Gastroesophageal sphincter (tissue), 4 donors: ENCODE measurements at places on chromosomes 12 and 14.

GRCh38 chr12:74401035-74401434 is 136.6 kb upstream of the ATXN7L3B start:
- no peak for ATAC-seq

DNA sequence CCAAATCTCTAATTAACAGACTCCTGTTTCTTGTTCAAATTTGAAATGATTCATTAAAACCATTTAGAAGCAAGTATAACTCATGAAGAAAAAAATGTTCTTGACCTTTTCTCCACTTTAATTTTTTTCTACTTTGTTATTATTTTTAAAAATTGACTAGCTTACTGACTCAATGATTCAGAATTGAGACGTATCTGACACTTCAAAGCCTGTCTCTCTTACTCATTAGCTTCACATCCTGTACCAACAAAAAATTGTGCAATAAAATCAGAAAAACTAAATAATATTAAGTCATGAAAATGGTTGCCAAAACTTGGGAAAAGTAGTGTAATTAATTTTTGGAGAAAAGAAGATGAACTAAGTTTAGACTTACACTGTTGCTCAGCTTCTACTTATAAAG is 331.2 kb downstream of the SLC16A7 start:
- no peak for ATAC-seq

- no peak for ATAC-seq
These were observed 284.3 kb upstream of the MDGA2 start for GRCh38 chr14:47959740-47960139.

GRCh38 chr14:57549016-57549564 is 55.4 kb upstream of the CCDC198 start:
- no peak for ATAC-seq

- ATAC-seq: no peak
These were observed 356 bp upstream of the ZC3H14 start for GRCh38 chr14:88562532-88562830.

- ATAC-seq: no peak
These were observed 10.8 kb upstream of the CD163 start for GRCh38 chr12:7514416-7514815.

- no peak for ATAC-seq
These were observed 198.2 kb upstream of the PLEKHG7 start for GRCh38 chr12:92504594-92504981.

DNA sequence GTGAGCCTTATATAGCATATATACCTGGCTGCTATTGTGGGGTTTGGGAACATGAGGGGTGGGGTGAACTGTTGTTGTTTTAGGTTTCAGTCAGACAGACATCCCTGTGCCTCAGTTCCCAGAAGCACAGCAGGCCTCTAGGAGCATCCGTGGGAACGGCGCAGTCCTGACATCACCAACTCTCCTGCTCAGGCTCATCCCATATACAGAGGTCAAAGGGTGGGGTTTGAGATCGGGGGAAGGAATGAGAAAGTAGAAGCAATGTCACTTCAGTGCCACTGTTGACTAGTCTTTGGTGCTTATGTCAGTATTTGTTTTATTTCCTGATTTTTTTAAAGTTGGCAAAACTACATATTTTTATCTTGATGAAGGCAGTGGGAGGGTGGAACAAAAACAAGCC is 43.1 kb upstream of the A2ML1 start:
- ATAC-seq: no peak

DNA sequence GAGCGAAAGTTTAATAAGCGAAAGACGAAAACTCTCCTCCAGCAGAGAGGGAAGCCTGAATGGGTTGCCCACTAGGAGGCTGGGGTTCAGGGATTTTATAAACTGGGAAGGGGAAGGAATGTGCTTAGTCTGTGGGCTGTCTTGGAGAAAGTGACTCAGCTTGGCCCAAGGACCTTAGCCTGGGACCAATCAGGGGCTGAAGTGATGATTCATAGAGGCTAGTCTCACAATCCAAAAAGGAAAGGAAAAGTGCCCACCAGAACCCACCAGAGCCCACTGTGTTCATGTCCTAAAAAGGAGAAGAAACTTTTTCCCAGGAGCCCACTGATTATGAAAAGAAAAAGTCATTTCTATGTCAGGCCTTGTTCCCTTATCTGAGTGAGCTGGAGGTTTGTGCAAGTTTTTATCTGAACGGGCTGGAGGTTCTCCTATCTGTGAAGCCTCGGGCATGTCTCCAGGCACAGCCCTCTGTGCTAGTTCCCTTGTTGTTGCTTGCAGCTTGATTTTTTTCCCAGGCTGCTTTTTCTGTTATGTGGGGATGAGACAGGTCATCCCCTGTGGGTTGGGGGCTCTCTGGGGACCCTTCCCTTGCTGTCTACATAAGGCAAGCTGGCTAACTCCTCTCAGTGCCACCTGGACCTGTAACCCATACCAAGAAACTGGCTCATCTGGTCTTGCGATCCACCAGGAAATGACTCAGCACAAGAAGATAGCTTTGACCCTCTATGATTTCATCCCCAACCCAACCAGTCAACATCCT is 8.3 kb upstream of the GOLGA5 start:
- no peak for ATAC-seq

DNA sequence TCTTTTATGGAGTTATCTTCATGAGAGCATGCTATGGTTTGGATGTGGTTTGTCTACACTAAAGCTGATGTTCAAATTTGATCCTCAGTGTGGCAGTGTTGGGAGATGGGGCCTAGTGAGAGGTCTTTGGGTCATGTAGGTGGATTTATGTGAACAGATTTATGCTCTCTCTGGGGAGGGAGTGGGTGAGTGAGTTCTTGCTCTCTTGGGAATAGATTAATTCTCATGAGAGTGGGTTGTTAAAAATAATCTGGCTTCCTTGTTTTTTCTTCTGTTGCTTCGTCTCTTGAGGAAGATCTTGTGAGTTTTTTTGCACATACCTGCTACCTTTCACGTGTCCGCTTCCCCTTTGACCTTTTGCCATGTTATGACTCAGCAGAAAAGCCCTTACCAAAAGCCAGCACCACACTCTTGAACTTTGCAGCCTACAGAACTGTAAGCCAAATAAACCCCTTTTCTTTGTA is 20.5 kb downstream of the DERA start:
- no peak for ATAC-seq

DNA sequence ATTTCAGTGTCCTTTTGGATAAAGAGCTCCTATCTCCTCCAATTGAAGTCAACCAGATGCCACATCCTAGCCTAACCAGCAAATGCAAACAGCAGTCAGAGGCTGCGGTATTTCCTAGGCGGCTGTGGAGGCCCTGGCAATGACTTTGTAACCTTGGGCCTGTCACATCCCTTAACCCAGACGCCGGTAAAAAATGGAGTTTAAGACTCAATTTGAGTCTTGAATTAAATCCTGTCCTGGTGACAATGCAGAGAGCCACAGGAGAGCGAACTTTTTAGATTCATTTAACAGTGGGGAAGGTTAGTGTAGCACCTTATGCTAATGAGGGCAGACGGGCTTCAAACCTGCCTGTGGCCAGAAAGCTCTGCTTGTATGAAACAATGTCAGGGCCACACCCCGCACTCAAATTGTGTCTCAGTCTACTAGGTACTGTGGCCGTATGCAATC is 1.3 kb downstream of the C12orf75 start:
- ATAC-seq: no peak

DNA sequence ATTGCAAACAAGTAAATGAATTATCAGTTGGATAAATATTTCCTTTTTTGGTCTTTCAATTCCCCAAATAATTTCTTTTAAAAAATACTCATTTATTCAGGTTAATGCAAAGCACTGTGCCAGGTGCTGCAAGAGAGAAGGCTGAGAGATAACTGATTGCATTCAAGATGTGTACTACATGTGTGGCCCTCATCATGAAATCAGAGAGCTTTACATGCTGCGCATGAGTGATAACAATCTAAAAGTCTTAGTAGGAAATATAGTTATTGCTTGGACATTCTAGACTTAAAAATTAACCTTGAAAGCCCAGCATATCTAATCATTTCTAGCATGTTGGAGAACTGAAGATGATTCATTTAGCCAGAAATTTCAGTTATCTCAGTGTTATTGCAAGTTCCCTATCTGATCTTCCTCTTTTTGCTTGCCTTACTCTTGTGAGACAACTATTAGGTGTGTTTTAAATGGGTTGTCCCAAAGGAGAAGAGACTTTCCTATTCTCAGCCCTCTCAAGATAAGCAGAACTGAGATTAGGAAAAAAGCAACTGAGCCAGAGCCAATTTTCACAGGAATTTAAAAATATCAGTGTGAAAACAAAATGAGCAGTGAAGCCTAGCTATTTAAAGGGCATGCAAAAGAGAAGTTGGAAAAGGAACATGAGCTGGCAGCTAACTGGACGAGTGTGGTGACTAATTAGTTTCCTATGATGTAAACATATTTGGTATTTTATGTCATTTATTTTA is 60.9 kb downstream of the PLEKHA5 start:
- no peak for ATAC-seq

DNA sequence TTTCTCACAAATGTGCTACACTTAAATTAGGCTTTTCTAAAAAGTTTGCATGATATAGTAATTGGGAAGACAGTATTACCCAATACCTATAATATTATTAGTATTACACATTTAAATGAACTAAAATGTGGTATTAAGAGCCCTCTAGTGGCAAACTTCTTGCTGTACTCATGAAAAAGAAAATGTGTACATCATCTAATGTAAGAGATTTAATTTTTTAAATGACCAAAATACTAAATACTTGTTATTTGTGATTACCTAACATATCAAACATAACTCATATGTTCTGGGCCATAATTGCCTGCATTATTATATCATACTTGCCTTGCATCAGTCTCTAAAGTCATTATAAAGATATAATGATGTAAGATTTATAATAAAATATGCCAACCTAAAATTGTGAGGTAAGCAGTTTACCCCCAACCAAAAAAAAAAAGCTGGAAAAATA is 64.2 kb downstream of the DNAI7 start:
- ATAC-seq: no peak

GRCh38 chr12:80681287-80681686 is 26.1 kb upstream of the MYF6 start:
- ATAC-seq: no peak

DNA sequence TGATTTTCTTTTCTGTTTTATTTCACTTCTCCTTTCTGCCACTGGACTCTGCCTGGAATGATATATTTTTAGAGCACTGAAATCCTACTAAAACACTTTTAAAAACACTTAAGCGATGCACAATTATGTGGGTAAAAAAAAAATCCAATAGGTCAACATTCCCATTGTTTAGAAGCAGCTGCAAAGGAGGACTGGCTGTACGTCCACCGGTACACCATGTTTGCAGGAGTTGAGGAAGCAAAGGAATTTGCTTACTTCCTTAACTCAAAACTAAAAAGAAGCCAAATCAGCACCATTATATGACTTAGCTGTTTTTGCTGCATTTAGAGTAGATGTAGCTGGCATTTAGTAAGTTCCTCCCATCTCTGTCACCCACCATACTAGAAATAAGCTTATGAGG is 186.8 kb upstream of the TMTC1 start:
- no peak for ATAC-seq

DNA sequence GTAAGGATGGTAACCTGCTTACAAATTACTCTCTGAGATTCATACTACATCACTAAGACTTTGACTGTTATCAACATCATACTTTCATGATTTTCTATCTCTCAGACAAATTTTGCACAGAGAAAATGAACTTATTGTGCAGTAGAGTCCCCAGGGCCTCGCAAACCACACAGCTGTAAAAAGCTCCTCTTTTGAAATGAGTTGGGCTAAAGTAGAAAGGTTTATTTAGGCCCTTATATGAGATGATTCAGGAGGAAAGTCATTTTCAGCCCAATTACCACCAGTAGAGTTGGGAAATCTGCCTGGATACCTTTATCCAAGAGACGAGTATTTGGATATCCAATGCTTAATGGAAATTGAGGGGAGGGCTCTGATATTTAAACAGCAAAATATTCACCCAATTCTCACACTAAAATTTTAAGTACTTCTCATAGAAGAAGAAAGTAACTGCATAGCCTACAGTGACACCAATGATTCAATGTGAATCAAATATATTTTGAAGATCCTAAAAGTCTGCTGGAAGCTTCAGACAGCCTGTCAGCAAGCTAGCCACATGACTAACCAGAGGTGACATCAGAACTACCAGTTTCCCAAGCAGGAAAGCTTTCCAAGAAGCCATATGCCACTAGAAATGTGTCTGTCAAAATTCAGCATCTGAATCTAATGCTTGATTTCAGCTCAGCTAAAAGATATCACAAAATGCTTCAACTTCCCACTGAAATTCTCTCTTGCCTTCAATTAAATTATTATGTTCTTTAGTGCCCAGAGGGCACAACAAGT is 190.1 kb upstream of the SYT1 start:
- no peak for ATAC-seq

DNA sequence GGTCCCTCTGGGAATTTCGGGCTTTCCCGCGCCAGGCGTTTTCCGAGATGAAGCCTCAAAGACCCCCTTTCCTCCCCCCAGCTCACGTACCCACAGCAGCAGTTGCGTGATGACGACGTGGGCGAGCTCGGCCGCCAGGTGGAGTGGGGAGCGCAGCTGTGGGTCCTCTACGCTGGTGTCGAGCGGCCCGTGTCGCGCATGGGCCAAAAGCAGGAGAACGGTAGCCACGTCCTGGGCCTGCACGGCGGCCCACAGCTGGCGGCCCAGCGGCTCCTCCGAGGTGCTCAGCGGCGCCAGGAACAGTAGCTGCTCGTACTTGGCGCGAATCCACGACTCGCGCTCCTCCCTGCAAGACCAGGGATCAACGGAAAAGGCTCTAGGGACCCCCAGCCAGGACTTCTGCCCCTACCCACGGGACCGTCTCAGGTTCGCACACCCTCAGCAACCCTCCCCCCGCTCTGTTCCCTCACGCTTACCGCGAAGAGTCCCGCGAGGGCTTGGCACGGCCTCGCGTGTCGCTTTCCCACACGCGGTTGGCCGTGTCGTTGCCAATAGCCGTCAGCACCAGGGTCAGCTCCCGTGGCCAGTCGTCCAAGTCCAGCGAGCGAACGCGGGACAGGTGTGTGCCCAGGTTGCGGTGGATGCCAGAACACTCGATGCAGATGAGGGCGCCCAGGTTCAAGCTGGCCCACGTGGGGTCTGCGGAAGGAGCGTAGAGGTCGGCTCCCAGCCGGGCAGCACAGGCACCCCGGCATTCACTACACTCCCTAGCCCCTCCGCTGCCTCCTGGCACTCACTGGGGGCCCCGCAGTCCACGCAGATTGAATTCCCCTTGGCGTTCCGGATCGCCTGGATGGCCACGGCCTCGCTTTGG is 11.4 kb downstream of the AGAP2 start:
- peak; percentile 34 for ATAC-seq

- no peak for ATAC-seq
These were observed 142.7 kb downstream of the RAD51B start for GRCh38 chr14:67962215-67962644.

DNA sequence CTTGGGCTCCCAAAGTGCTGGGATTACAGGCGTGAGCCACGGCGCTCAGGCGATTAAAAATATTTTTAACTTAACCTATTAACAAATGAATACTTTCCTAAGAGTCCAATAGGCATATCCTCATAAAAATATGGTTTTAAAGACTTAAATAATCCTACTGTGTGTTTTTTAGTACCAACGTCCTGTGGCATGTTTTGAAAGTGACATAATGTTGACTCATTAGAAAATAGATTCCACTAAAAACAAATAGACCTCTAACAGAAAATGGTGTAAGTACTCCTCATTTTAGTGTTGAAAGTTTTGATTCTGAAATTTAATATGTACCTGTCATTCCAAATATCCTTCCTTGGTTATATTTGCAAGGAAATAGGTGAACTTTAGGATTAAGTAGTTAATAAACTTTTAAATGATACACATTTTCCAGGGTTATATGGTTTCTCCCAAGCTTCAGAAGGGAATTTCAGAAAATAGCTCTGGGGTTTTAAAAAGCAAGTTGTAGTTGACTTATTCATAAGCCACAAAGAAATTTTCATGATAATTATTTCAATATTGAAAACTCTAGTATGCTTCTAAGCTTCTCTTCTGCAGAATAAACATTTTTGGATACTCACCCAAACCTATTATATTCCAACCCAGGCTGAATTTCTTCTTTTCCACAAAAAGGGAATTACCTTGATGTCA is 12.1 kb upstream of the LUM start:
- ATAC-seq: no peak
